ENCODE measurements at places on chromosomes 5 and 9.

DNA sequence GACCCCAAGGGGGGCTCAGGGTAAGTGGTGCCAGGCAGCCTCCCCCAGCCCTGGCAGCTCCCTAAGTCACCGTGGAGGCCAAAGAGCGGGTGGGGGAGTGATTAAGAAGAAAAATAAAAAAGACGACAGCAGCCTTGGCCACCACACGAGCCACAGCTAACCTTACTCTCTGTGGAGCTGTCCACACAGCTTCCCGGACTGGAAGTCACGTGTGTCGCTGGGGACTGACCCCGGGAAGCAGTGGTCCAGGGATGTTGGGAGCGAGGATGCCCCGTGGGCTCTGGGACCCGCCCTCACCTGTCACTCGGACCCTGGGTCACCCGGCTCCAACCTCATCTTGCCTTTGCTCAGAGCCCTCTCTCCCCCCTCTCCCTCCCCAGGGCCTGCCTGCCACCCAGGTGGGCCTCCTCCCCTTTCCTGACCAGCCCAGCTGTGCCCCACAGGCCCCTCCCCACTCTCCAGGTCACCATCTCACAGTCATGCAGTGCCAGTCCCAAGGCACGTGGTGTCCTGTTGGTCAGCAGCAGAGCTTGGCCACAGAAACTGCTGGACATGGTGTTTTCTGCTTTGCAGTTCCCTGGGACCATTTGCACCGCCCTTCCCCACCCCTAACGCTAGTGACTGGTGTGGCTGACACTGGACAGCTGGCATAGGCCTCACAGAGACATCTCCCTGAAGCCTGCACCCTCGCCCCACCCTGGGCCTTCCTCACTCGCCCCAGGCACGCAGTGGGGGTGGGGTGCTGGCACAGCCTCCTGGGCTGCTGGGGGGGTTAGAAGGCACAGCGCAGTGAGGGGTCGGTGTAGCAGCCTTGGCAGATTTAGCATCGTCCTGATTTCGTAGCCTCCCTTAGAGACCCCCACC is 9.8 kb upstream of the EXOC3 start:
- no peak for DNase-seq

GRCh38 chr5:107652839-107653607 is 17.7 kb downstream of the EFNA5 start:
- DNase-seq: peak; percentile 23

GRCh38 chr5:174736331-174736721 is 11.9 kb downstream of the MSX2 start:
- DNase-seq: no peak

- no peak for DNase-seq
Measured at GRCh38 chr5:10439692-10440091, 2.0 kb upstream of the ROPN1L start.

GRCh38 chr5:133814152-133814551 is 154.3 kb downstream of the C5orf15 start:
- no peak for DNase-seq

- DNase-seq: no peak
Measured at GRCh38 chr9:35517131-35517530, 27.2 kb downstream of the RUSC2 start.

GRCh38 chr9:99399474-99399873 is 177.4 kb downstream of the SEC61B start:
- DNase-seq: no peak

DNA sequence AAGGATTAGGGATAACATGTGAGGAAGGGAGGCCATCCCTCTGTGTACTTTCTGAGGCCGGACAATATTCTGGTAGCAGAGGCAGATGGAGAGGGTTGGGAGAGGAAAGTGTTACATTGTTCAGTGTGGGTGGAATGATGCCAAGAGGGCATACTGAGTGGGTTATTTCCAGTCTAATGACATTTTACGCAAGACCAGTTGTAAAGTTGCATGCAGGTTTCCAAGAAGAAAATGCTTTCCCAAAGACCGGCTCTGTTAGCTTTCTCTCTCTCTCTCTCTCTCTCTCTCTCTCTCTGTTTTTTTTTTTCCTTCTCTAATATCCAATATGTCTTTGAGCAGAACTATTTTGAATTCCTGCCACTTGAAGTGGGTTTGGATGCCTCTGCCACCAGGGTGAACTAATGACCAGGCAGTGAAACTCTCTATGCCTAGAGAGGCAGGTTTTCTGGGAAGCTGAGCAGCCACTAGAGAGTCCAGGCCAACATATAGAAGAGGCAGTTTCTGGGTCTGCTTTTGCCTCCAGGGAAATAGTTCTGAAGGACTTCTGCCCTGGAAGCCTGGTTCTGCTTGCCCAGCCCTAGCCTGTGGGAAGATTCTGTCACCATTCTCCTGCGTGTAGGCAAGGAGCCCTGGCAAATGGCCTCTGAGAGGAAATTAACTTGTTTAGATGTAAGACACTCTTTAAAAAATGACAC is 24.4 kb upstream of the ZNF366 start:
- no peak for DNase-seq

GRCh38 chr5:150946351-150946905 is 41.6 kb upstream of the ZNF300 start:
- no peak for DNase-seq

DNA sequence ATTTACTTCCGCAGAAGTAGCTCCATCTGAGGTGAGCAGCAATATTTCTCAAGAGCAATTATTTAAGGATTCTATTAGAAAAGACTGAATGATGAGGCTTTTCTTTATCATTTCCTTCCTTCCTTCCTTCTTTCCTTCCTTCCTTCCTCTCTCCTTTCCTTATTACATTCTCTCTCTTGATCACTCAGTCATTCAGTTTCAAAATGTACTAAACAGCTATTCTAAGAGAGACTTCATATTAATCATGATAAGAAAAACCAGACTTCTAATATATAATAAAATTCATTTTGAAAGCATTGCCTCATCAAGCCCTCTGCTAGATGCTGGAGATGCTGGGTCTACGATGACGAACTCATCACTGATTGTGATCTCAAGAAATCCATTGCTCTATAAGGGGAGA is 30.4 kb upstream of the PAPPA start:
- DNase-seq: no peak

DNA sequence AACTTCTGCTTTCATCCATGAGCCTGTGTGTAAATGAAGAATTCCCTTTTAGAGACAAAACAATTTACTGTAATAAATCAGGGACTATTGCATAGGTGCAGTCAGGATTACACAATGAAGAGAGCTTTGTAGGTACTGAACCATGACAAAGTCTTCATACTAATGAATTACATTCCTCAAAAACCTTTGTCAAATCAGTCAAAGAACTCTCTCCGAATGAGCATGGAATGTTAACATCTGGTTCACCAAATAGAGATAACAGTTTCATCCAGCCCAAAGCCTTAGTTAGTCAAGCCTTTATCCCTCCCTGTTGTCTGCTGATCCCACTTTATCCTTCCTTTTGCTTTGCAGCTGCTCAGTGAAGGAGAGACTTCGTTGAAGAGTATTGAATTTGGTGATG is 62.9 kb upstream of the DMRTA1 start:
- no peak for DNase-seq

DNA sequence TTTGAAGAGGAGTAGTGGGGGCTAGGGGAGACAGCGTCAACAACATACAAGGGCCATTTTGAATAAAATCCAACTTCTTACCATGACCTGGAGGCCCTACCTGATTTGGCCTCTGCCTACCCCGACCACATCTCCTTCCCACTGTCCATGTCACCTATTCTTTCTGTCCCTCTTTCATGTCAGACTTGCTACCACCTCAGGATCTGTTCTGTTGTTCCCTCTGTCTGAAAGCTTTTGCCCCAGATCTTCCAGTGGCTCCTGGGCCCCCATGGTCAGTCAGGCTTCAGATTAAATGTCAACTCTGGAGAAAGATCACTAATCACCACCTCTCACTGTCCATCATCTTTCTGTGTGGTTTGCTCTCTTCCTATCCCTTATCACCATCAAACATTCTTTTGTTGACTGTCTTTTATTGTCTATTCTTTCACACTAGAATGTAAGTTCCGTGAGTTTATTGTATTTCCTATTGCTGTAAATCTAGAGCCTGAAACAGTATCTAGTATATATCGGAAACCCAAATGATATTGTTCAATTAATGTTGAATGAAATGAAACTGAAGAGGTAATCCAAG is 31.2 kb upstream of the APC start:
- DNase-seq: no peak

- no peak for DNase-seq
Measured at GRCh38 chr9:70035691-70036090, 8.0 kb upstream of the MAMDC2 start.

Measured in NCI-H2029 treated with DMSO at 0.1 percent for 48 hours (cell line).